ENCODE measurements at places on chromosomes 12 and 14. TPM values are rescaled to one million over a fixed set of nuclear protein-coding genes. Genes with fewer than 3 reads are reported as not detected.

DNA sequence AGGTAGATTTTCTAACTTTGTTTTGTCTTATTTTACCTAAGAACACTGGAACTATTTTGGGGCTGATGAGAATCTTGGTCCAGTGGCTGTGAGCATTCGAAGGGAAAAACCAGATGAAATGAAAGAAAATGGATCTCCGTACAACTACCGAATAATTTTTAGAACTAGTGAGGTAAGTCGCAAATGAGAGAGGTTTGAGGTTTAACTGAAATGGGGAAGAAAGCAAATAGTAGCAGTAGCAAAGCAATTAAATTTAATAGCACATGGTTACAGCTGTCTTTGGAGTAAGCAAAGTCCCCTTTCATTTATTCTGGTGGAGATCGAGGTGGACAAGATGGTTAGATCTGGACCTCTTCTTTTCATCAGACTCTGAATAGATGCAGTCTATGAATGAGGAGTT lies 313.5 kb upstream of the RGS6 start:
- H3K4me3 ChIP-seq = no peak overlapping the region
- H3K27ac ChIP-seq = no peak overlapping the region
- H3K4me1 ChIP-seq = no peaks in the 10 kb centered on the region
- no peak for DNase-seq
- H3K36me3 ChIP-seq = no peaks in the 10 kb centered on the region

- H3K4me1 ChIP-seq = no peaks in the 10 kb centered on the region
- DNase-seq = no peak
- no peak overlapping the region for H3K4me3 ChIP-seq
- H3K27ac ChIP-seq = no peak overlapping the region
Observed at GRCh38 chr12:105220150-105220928, 15.6 kb downstream of the APPL2 start.

- no peaks in the 10 kb centered on the region for H3K4me1 ChIP-seq
- no peak for DNase-seq
- H3K27ac ChIP-seq = no peak overlapping the region
Observed at GRCh38 chr12:105946493-105946901, 192.3 kb downstream of the NUAK1 start.

The RASSF9 gene
- total RNA-seq = 3.3 TPM

The PTPRR gene
- total RNA-seq = 0.99 TPM

The ATP6V1D gene
- total RNA-seq = 65.8 TPM

The DPPA3 gene
- not detected for total RNA-seq

The FGF6 gene
- not detected for total RNA-seq

The TPH2 gene
- total RNA-seq = 0.14 TPM

GRCh38 chr12:98464190-98464589 lies 51.2 kb upstream of the TMPO start:
- peaks cover 8% of the 10 kb centered on the region for H3K4me1 ChIP-seq
- no peak overlapping the region for H3K4me3 ChIP-seq
- no peaks in the 10 kb centered on the region for H3K36me3 ChIP-seq
- no peaks in the 10 kb centered on the region for H3K27me3 ChIP-seq
- no peak for DNase-seq

DNA sequence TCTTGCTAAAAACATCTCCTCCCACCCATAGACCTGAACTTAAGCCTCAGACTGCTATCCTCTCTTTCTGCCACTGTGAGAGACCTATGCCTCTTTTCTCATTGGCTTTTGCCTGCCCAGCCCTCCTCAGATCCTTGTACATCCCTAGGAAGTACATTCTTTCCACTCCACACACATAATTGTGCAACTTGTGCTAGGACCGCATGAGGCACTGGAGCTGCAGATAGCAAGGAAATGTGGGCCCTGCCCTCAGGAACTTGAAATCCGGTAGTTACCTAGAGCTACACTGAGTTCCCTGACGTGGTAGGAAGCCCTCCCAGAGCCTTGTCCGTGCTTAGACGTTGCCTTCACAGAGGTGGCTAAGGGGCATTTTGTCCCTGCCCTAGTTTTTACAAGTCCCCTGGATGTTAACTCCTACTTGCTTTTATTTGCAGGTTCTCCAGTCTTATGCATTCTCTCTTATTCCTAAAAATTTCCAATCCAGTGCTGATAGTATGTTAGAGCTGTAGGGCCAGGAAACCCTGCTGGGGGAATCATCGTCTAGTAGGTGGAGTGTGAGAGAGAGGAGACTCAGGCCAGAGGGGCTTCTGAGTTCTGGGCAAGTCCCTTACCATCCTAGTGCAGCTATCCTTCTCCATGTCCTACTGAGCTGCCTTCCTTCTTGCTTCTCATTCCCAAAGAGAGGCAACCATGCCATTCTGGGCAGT lies 41.3 kb downstream of the NTF3 start:
- no peaks in the 10 kb centered on the region for H3K36me3 ChIP-seq
- H3K27ac ChIP-seq = no peak overlapping the region
- no peak for DNase-seq
- no peaks in the 10 kb centered on the region for H3K4me1 ChIP-seq
- H3K4me3 ChIP-seq = no peak overlapping the region
- no peaks in the 10 kb centered on the region for H3K27me3 ChIP-seq

The PTPN6 gene
- total RNA-seq = 13.6 TPM

The OR2AP1 gene
- total RNA-seq = not detected

- no peaks in the 10 kb centered on the region for H3K4me1 ChIP-seq
- no peaks in the 10 kb centered on the region for H3K27me3 ChIP-seq
- H3K36me3 ChIP-seq = no peaks in the 10 kb centered on the region
- no peak overlapping the region for H3K27ac ChIP-seq
- DNase-seq = no peak
- H3K4me3 ChIP-seq = no peak overlapping the region
Observed at GRCh38 chr14:95498622-95499353, 17.7 kb downstream of the SYNE3 start.

GRCh38 chr12:106284358-106285105 lies 18.0 kb upstream of the TCP11L2 start:
- H3K4me1 ChIP-seq = no peaks in the 10 kb centered on the region
- DNase-seq = no peak
- no peak overlapping the region for H3K27ac ChIP-seq
- no peaks in the 10 kb centered on the region for H3K27me3 ChIP-seq
- H3K4me3 ChIP-seq = no peak overlapping the region
- no peaks in the 10 kb centered on the region for H3K36me3 ChIP-seq

The LMBR1L gene
- total RNA-seq = 39.0 TPM

- no peaks in the 10 kb centered on the region for H3K27me3 ChIP-seq
- DNase-seq = no peak
- no peak overlapping the region for H3K4me3 ChIP-seq
- H3K27ac ChIP-seq = no peak overlapping the region
- no peaks in the 10 kb centered on the region for H3K36me3 ChIP-seq
- H3K4me1 ChIP-seq = no peaks in the 10 kb centered on the region
Observed at GRCh38 chr14:78157494-78158437, 12.4 kb upstream of the NRXN3 start.

DNA sequence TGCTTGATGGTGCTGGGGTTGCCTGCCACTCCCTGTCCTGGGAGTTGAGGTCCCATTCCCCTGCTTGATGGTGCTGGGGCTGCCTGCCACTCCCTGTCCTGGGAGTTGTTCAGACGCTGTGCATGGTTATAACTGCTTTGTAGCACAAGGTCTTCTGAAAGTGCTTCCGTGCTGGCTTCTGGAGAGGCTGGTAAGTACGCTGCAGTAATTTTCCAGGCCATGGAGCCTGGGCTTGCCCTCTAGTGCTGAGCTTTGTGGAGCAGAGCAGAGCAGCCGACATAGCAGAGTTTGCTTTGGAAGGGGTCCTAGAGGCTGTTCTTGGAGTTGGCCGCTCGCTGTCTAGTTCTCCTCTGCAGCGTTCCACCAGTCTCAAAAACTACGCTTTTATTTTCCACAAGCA lies 6.3 kb downstream of the B4GALNT3 start:
- H3K27ac ChIP-seq = no peak overlapping the region
- H3K4me3 ChIP-seq = no peak overlapping the region
- DNase-seq = no peak
- peaks cover 5% of the 10 kb centered on the region for H3K27me3 ChIP-seq
- H3K36me3 ChIP-seq = no peaks in the 10 kb centered on the region
- no peaks in the 10 kb centered on the region for H3K4me1 ChIP-seq

DNA sequence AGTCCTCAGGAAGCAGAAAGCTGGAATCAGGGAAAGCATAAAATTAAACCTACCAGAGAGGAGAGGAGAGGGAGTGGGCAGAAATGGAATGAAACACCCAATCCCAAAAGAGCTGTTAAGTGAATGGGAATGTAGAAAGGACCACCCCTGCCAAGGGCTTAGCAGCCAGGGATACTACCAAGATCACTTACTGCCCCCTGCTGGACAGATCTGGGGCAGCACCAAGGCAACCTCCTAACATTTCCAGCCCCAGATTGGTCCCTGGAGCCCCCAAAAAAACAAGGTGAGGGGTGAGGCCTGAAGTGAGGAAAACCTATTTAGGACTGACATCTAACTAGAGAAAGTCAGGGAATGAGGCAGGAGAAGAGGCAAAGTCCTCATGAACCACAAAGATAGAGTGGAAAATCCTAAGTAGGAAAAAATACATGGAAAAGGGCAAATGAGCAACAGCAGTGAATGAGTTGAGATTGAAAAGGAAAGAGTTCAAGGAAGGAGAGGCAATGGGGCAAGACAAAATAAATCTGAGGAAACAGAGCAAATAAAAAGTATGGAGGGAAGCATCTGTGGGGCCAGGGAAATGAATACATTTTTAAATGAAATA lies 11.2 kb upstream of the FKBP11 start:
- no peaks in the 10 kb centered on the region for H3K4me1 ChIP-seq
- no peak overlapping the region for H3K27ac ChIP-seq
- H3K27me3 ChIP-seq = no peaks in the 10 kb centered on the region
- H3K4me3 ChIP-seq = no peak overlapping the region
- peaks cover 83% of the 10 kb centered on the region for H3K36me3 ChIP-seq

GRCh38 chr14:29016050-29016900 lies 249.7 kb downstream of the FOXG1 start:
- no peak overlapping the region for H3K4me3 ChIP-seq
- H3K4me1 ChIP-seq = no peaks in the 10 kb centered on the region
- DNase-seq = no peak
- H3K27ac ChIP-seq = no peak overlapping the region
- H3K36me3 ChIP-seq = no peaks in the 10 kb centered on the region

- no peaks in the 10 kb centered on the region for H3K36me3 ChIP-seq
- H3K4me3 ChIP-seq = no peak overlapping the region
- H3K27me3 ChIP-seq = no peaks in the 10 kb centered on the region
- peaks cover 29% of the 10 kb centered on the region for H3K4me1 ChIP-seq
Observed at GRCh38 chr12:51028126-51028812, 2.1 kb upstream of the SLC11A2 start.

The JKAMP gene
- total RNA-seq = 41.4 TPM

The NRIP2 gene
- 10.0 TPM for total RNA-seq

GRCh38 chr12:79200176-79200575 lies 335.6 kb downstream of the SYT1 start:
- H3K36me3 ChIP-seq = no peaks in the 10 kb centered on the region
- H3K27me3 ChIP-seq = no peaks in the 10 kb centered on the region
- no peak overlapping the region for H3K27ac ChIP-seq
- H3K4me1 ChIP-seq = no peaks in the 10 kb centered on the region
- DNase-seq = no peak
- no peak overlapping the region for H3K4me3 ChIP-seq

DNA sequence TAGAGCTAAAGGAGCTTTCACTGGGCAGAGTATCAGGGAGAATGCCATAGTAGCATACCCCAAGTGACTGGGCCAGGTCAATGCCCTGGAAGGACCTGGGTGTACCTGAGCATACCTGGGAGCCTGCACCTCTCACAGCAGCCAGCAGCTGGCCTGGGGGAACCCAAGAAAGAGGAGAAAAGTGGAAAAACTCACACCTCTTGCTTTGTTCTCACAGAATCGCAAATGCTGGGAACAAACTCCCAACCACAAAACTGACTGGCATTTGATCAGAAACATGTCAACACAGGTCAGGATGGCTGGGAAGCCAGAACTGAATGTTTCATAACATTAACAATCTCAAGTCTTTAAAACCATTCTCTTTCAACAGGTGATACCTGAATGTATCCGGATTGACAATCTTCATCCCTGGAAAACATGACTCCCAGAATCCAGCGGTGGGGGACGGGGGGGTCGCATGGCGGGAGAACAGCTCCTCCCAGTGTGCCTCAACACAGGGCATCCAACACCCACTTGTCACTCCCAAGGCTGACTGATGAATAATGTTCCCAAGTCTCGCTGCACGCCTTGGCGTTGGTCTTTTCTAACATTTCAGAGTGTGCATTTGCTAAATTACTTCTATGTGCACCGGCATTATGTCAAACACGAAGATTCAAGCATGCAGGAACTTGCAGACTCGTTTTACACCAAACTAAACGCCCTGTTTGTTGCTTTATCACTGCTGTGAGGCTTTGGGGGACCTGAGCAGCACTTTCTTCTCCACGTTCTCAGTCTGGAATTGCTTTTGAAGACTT lies 7.9 kb downstream of the FOXN3 start:
- DNase-seq = peak; percentile 20
- peaks cover 57% of the 10 kb centered on the region for H3K4me1 ChIP-seq
- H3K4me3 ChIP-seq = no peak overlapping the region
- H3K27me3 ChIP-seq = no peaks in the 10 kb centered on the region

- no peak overlapping the region for H3K4me3 ChIP-seq
- no peaks in the 10 kb centered on the region for H3K36me3 ChIP-seq
- H3K27ac ChIP-seq = no peak overlapping the region
- H3K4me1 ChIP-seq = no peaks in the 10 kb centered on the region
- no peaks in the 10 kb centered on the region for H3K27me3 ChIP-seq
- DNase-seq = peak; percentile 71
Observed at GRCh38 chr14:99995700-99996356, 69.4 kb upstream of the EVL start.

GRCh38 chr14:61663312-61663979 lies 31.9 kb upstream of the HIF1A start:
- no peak overlapping the region for H3K4me3 ChIP-seq
- DNase-seq = no peak
- H3K27ac ChIP-seq = no peak overlapping the region
- H3K36me3 ChIP-seq = no peaks in the 10 kb centered on the region
- H3K4me1 ChIP-seq = no peaks in the 10 kb centered on the region
- no peaks in the 10 kb centered on the region for H3K27me3 ChIP-seq

DNA sequence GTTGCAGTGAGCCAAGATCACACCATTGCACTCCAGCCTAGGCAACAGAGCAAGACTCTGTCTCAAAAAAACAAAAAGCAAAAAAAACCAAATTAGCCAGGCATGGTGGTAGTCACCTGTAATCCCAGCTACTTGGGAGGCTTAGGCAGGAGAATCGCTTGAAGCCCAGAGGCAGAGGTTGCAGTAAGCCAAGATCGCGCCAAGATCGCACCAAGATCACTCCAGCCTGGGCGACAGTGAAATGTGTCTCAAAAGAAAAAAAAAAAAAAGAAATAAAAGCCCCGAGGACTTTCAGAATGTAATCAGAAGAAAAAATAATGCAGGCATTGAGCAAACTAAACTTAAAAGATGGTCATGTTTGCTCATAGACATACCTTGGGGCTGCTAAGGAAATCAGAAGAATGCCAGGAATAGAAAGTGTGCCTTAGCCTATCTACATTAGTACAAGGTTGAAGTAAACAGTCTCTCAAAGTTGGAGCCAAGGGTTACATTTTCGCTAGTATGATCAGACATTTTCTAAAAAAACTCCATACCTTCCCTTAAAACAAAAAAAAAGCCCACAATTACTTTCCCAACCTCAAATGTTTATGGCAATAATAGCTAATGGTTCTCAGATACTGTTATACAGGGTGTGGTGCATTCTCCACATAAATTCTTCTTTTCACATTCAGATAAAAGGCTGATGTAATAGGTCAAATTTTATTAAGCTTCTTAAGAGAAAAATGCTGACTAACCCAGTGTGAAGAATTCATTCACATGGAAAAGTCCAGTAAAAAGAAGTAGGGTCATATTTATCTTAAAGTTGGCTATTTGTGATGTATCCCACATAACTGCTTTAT lies 15.8 kb downstream of the DTD2 start:
- no peak for DNase-seq
- H3K27ac ChIP-seq = no peak overlapping the region
- H3K4me1 ChIP-seq = peaks cover 15% of the 10 kb centered on the region
- H3K4me3 ChIP-seq = no peak overlapping the region
- H3K27me3 ChIP-seq = no peaks in the 10 kb centered on the region

The PLXNC1 gene
- 9.6 TPM for total RNA-seq

The GSG1 gene
- not detected for total RNA-seq

Data from sigmoid colon (tissue), 7 donors.